GM12878 (cell line): ENCODE measurements at places on chromosomes 3 and 15. TPM values are rescaled to one million over a fixed set of nuclear protein-coding genes. Genes with fewer than 3 reads are reported as not detected.

DNA sequence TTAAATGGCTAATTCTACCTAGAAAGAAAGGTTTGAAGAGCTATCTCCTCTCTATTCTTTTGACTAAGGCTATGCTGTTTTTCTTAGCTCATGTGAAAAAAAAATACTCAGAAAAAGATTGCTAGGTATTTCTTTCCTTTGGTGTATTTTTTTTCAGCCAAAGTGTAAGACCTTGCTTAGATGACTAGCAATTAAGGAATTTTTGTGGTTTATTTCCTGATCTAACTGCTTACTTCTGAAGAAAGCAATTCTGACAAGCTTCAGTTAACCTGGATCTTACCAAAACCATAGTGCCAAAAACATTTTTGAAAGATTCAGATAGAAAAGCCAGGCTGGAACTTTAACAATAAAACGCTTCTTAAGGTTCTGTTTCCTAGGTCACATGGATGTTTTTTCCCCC lies 315.6 kb downstream of the SOX2 start:
- DNase-seq, result no peak

- no peak for DNase-seq
Measured at GRCh38 chr15:67967871-67968431, 86.2 kb upstream of the PIAS1 start.

- no peak for DNase-seq
Measured at GRCh38 chr15:57193161-57193560, 183.1 kb upstream of the CGNL1 start.

Gene STRA6
- 8.1 and 10.4 TPM in 2 replicates for polyA plus RNA-seq

DNA sequence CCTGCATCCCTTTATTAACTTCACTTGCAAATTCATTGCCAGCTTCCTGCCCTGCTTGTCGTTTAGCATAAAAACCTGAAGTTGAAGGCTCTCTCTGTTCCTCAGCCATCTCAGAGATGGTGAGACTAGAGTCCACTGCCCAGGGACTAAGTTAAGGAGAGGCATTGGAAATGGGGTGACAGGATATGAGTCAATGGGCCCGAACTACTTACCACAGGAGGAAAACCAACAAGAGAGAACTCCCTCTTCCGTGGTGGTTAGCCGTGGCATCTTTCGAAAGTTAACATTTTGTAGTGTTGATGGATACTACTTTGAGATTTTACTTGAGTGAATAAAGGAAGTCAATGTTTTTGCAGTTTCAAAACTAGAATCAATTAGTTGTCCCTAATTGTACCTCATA lies 65.3 kb downstream of the LRTM1 start:
- DNase-seq, result no peak

DNA sequence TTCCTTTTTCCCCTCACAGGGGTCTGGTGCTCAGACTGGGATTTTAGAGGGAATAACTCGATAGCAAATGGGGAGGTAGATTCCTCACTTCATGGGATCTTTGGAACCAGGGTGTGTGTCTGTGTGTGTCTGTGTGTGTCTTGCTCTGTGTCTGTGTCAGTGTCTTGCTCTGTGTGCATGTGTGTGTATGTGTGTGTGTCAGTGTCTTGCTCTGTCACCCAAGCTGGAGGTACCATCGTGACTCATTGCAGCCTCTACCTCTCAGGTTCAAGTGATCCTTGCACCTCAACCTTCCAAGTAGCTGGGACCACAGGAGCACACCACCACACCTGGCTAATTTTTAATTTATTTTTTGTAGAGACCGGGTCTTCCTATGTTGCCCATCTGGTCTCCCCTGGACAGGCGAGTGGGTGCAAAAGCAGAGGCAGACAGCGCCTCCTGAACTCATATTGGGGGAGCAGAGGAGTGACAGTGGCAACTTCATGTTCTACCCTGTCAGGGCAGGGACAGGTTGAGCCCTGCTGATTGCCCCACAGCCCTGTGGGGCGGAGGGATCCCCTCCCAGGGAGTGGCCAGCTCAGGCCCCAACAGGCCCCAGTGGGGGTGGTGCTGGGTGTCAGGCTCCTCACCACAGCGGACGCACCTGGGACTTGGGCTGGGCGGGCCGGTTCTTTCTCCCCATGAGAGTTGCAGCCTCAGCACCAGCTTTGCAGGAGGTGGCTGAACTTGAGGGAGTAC lies 10.4 kb upstream of the SEMA4B start:
- no peak for DNase-seq

Gene ATP13A5
- not detected in 2 replicates for polyA plus RNA-seq

DNA sequence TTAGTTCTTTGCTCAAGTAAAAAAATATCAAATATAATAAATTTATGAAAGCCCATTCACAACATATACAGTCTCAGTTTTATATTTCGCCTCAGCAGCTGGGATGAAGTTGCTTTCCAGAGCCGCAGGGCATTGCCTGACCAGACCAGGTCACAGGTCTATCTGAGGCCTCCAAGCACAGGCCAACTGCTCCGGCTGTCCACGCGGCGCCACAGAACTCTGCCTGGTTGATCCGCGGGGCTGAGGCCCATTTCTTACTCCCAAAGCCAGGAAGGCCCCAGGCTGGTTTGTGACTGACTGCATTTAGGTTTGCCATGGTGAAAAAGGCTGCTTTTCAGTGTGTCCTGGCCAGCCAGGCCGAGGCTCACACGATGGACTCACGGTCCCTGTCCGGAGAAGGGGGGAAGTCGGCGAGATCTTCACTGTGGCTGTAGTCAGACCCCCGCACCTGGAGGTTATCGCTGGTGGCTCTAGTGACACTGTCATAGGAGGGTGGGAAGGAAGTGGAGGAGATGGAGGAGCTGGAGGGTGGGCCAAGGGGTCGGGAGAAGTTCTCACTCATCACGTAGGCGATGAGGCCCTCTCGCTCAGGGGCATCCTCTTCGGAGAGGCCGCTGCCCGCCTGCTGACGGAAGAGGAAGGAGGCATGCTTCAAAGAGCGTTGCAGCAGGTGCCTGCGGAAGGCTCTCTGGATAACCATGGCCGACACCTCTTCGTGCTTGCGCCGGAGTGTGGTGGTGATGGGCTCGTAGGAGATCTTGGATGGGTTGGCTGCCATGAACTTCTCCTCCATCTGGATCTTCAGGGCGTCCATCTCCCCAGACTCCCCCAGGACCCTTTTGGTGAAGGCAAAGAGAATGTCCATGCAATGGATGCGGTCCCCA lies 54.1 kb downstream of the EXOG start:
- no peak for DNase-seq

DNA sequence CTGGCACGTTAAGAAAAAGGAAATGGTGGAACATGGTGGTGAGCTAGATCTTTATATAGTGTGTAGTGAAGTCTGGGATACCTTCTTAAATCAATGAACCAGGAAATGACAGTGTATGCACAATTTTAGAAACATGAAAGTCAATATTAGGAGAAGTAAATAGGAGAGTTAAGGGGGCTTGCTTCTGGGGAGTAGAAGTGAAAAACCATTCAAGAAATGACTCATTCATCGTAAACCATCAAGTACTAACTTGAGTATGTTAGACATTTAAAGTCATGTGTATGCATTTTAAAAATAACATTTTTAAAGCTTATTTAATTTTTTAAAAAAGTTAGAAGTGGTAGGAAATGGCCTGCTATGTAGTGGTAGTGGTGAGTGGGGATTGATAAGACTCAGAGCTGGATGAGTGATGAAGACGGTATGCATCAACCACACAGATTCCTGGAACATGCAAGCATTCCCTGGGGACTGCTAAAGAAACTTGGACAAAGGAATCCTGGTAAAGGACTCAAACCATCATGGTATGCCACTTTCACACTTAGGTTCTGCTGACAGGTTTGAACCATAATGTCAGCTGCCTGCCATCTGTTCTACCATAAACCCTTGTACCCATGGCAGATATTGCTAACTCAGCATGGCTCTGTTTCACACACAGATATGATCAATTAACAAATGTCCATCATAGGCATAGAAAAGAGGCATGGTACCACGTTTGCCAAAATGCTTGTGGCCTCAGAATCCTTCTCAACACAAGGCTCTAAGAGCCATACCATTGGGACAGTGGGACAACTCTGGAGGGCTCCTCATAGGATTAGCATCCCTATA lies 28.9 kb upstream of the MITF start:
- no peak for DNase-seq

DNA sequence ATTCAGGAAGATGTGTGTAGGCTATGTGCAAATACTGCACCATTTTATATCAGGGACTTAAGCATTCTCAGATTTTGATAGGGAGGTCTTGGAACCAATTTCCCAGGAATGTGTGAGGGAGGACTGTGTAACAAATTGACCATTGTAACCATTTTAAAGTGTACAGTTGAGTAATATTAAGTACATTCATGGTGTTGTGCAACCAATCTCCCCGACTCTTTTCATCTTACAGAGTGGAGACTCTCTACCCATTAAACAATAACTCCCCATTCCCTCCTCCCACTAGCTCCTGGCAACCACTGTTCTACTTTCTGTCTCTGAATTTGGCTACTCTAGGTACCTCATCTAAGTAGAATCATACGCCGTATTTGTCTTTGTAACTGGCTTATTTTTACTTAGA lies 5.1 kb downstream of the RCN2 start:
- DNase-seq, result no peak

Gene KLHL40
- polyA plus RNA-seq, result not detected in 2 replicates

GRCh38 chr3:65168547-65168946 lies 480.7 kb upstream of the ADAMTS9 start:
- no peak for DNase-seq

Gene BLM
- polyA plus RNA-seq, result 37.6 and 41.9 TPM in 2 replicates
